Cerebellar nuclear complex (tissue), 1 donor: ENCODE measurements at places on chromosomes 7 and 10.

DNA sequence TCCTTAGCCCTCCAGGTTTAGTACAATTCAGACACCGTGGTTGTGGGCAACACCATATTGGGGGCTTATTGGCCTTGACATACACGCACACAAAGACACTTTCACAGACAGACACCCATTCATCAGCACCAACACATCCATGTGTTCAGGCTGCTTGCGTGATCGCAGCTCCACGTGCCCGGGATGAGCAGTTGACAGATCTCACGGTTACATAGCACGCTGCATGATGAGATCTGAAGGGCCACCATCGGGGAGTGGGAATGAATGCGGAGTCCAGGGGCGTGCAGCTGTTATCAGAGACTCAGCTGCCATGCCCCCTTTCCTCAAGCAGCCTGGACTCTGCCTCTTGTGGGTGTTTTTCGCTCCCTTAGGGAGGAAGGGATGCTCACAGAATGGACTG lies 285.2 kb downstream of the USP6NL start:
- no peak for DNase-seq

DNA sequence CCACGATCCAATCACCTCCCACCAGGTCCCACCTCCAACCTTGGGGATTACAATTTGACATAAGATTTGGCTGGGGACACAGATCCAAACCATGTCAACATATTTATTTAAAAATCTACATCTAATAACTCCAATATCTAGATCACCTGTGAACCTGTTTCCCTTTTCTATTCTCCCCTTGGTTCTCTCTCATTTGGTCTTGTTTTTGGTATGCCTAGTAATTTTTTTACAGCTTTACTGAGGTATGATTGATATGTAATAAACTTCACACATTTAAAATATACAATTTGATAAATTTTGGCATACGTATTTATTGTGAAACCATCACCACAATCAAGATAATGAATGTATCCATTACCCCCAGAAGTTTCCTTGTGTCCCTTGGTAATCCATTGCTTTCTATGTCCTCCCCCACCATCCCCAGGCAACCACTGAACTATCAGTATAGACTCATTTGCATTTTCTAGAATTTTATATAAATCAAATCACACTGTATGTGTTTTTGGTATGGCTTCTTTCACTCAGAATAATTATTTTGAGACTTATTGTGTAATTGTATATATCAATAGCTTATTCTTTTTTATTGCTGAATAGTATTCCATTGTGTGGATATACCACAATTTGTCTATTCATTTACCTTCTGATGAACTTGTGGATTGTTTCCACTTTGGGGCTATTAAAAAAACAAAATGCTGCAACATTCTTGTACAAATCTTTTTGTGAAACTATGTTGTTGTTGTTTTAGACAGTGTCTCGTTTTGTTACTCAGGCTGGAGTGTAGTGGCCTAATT lies 45.2 kb upstream of the NUB1 start:
- DNase-seq: no peak

GRCh38 chr7:79921976-79922375 lies 212.7 kb upstream of the GNAI1 start:
- DNase-seq: no peak

- no peak for DNase-seq
Measured at GRCh38 chr7:128366300-128366699, 4.8 kb upstream of the PRRT4 start.

DNA sequence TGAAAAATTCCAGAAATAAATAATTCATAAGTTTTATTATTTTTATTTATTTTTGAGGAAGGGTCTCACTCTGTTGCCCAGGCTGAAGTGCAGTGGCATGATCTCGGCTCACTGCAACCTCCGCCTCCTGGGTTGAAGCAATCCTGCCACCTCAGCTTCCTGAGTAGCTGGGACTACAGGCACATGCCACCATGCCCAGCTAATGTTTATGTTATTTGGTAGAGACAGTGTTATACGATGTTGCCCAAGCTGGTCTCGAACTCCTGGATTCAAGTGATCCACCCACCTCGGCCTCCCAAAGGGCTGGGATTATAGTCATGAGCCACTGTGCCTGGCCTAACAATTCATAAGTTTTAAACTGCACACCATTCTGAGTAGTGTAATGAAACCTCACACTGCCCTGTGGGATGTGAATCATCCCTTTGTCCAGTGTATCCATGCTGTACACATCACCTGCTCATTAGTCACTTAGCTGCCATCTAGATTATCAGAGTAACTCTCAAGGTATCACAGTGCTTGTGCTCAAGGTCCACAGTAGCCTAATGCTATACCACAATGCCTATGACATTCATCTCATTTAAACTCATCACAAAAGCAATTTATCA lies 17.9 kb downstream of the RTKN2 start:
- DNase-seq: no peak

- no peak for DNase-seq
Measured at GRCh38 chr7:34772296-34772938, 114.4 kb downstream of the NPSR1 start.

- no peak for DNase-seq
Measured at GRCh38 chr10:12549297-12549696, 199.9 kb downstream of the CAMK1D start.

- DNase-seq: no peak
Measured at GRCh38 chr10:5531558-5532306, 7.0 kb downstream of the CALML3 start.

- DNase-seq: no peak
Measured at GRCh38 chr10:3426190-3426845, 253.7 kb upstream of the PITRM1 start.

GRCh38 chr10:105188737-105189462 lies 547.8 kb downstream of the SORCS3 start:
- DNase-seq: no peak

DNA sequence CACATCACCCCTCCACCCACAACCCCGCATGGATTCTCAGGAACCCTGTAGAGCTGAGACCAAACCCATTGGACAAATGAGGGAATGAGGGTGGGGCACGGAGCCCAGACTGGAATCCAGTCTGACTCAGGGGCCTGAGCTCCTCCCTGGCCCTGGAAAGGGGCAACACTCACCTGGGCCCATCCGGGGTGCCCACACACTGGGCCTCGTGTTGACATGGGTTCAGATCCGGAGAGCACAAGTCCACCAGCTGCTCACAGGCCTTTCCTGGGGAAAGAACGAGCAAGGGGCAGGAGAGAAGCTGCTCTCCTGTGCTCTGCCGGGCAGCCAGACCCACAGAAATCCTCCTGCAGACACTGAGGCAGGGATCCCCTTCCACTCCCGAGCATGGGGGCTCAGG lies 172.2 kb downstream of the SLIT1 start:
- no peak for DNase-seq

GRCh38 chr10:6173203-6173602 lies 29.5 kb upstream of the PFKFB3 start:
- DNase-seq: no peak

- no peak for DNase-seq
Measured at GRCh38 chr10:97320480-97321031, 1.5 kb downstream of the FRAT1 start.

- no peak for DNase-seq
Measured at GRCh38 chr7:101954499-101954898, 137.1 kb downstream of the CUX1 start.

GRCh38 chr7:2997014-2997413 lies 46.7 kb downstream of the CARD11 start:
- no peak for DNase-seq

DNA sequence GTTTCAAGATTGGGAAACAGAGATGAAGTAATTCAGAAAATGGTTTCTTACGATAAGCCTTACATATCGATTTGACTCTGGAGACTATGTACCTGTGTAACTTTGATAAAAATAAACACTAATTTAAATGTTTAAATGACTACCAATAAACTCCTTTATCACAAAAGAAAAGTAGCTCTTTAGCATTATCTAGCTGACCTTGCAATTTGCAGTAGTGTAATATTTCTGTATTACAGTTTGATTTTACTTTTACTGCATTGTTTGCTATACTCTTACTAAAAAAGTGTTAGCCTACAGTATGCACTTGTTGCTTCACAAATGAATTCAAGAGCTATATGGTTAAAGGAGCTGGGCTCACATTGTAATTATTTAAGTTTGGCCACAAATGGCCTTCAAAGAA lies 77.8 kb upstream of the ZNF804B start:
- no peak for DNase-seq

DNA sequence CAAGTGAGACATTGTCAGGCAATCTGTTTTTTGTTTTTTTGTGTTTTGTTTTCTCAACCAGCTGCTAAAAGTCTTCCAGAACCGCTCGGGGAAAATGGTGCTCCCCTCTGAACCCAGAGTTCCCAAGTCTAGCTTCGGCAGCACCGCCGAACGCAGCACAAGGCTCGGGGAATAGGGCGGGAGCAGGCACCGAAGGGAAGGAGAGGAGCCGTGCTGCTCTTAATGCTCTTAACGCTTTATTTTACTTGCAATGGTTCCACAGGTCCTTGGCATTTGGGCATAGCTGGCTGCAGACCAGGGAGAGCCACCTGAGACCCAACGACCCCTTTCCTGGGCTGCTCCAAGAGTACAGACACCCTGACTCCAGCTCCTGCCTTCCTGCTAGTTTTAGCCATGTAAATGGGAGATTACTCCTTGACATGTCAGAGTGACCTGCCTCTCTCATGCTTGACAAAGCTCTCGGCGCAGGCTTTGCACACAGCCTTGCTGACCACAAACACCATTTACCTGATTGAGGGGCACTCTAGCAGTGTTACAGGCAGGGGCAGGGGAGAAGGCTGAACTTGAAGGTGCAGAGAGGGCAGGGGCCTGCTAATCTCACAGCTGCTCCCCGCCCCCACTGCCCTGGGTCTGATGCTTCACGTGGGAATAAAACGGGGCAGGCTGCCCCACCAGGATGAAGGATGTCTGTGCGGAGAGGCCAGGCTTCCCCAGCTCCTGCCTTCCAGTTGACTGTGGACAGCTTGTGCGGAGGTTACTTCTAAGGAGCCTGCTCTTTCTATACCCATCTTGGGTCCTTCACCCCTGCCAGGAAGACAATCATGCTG lies 58.6 kb upstream of the EFCAB10 start:
- DNase-seq: no peak

DNA sequence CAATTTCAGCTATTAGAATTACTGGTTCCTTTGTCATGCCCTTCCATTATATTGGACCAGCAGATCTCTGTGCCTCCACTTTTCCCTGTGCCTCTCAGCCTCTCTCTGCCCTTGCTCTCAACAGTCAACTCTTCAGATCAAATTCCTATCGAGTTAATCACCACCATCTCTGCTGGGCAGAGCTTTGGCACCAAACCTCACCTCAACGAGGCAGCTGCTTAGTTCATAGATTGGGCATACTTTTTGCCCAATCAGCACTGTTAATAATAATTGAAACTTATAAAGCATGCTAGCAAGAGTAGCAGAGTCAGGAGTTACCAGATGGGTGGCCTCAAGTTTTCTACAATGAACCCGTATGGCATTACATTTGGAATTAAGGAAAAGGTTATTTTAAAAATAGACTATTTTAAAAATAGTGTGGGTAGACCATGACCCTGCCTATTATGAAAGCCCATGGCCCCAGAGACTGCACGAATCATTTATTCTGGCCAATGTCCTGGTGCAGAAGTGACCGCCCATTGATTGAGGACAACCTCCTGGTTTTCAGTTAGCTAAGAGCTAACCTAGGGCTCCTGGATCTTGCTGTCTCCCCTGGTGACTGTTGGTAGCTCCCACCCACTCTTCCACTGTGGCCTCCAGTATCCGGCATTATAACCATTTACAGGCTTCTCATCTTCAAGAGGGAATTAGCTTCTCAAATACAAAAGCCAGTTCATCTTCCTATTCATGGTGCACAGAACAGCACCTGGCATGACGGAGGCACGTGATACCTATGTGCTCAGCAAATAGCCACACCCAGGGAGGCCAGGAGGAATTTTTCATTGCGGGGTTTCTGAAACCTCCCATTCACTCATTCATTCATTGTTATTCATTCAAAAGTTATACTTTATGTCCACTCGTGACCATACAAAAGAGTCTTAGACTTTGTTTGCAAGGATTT lies 265.4 kb downstream of the INHBA start:
- DNase-seq: no peak

- DNase-seq: no peak
Measured at GRCh38 chr10:17859492-17860156, 50.5 kb downstream of the MRC1 start.
